ENCODE measurements at places on chromosomes 3 and 15.

DNA sequence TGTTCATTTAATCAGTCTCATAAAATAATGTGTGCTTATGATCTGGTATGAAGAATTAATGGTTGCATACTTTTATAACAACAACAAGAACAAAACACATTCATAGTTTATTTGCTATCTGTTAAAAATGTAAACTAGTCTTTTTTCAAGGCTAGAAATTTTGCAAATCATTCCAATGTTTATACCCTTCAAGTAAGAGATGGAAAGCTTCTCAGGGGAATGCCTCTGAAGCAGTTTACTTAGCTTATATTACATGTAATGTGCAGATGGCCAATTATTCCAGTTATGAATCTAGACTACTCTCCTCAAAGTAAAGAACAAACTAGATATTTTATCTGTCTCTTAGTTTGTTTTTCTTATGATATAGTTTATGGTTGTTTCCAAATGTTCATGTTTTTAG lies 575.4 kb downstream of the NAALADL2 start:
- no peak for DNase-seq

DNA sequence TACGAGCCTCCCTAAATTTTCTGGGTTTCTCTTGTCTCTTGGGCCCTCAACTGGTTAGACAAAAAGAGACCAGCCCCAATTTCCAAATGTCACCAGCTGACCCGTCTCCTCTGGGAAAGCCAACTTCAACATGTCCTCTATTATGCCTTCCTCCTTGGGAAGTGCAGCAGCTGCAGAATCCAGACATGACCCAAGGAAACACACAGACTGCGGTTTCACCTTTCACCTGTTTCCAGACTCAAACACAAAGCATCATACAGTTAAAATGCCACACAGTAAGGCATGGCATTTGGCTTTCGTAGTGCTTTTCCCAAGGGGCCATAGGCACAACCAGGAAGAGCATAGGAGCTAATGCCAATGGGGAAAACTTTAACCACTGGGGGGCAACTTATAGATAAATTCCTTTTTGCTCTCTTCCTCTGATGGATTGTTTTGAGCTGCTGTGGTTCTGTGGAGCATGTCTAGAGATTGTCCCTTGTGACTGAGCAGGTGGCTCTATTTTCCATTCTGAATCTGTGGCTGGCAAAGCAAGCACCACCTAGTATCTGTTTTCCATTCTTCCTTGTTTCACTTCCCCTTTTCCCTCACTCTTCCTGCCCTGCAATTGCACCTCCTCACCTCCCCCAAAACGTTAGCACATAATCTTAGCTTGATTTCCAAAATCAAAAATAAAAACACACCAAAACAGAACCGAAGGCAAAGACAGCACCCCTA lies 49.3 kb downstream of the HHLA2 start:
- DNase-seq = no peak

DNA sequence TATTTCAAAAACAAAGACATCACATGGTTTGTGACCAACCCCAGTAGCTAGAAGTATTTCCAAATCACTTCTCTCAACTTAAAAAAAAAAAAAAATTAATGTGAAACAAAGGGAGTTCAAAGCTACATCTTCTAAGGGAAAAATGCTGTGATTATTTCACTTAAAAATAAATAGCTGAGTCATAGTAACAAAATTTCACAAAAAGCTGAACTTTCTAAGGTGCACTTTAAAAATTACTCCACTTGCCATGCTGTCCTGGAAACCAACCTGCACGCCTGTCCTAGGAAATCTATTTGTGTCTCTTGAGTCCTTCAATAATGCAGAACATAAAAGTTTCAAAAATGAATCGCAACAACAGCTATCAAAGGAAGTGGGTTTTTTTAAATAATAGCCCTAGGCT lies 1.8 kb downstream of the ACAP2 start:
- no peak for DNase-seq

DNA sequence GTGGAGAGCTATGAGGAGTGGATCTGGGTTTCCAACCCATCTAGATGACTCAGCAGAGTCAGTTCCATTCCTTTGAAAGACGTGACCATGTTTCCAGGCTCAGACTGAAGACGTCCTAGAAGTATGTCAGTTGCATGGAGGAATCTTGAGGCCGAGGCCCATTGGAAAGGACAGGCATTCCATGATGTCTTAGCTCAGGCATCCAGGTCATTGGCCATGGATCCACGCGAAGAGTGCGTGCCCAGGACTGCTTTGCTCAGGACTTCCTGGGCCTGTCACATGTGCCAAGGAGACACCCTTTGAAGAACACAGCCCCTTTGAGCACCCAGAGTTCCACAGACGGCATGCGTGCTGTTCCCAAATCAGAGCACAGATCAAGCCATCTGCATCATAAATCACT lies 92.3 kb upstream of the ADAMTS17 start:
- no peak for DNase-seq

- no peak for DNase-seq
Measured at GRCh38 chr3:15367059-15367458, 34.7 kb upstream of the SH3BP5 start.

DNA sequence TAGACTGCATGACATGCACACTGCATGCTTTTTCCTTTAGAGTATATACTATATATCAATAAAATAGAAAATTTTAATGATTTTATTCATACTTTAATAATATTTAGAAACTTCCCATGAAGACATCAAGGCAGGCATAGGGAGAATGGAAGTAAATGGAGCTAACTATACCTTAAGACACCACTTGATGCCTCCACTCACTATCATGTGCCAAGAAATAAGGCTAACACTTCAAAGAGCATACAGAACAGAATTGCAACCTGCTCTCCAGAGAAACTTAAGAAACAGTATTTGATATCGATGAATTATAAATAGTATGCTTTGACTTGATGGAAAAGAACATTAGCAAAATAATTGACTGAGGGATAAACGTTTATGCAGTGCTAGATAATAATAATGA lies 192.6 kb upstream of the MBNL1 start:
- DNase-seq = no peak

DNA sequence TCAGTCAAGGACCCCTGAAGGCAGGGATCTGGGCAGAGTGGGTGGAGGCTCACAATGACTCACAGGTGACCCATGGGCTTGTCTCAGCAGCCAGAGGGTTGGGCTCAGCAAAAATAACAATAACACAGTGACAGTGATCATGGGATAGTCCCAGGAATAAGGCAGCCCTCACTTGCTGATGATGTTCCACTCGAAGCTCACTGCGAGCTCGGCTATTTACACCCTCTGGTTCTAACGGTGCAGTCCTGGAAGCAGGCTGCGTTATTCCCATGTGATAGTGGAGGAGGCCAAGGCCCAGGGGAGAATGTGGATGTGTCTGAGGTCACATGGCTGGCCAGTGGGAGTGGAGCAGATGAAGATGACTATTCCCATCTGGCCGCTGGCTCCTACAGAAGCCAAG lies 16.2 kb downstream of the CCDC33 start:
- no peak for DNase-seq

- no peak for DNase-seq
Measured at GRCh38 chr15:80673561-80674244, 21.4 kb upstream of the ABHD17C start.

- DNase-seq = no peak
Measured at GRCh38 chr15:50925281-50925680, 16.8 kb downstream of the AP4E1 start.

- DNase-seq = no peak
Measured at GRCh38 chr3:72169561-72170472, 384.9 kb upstream of the PROK2 start.

DNA sequence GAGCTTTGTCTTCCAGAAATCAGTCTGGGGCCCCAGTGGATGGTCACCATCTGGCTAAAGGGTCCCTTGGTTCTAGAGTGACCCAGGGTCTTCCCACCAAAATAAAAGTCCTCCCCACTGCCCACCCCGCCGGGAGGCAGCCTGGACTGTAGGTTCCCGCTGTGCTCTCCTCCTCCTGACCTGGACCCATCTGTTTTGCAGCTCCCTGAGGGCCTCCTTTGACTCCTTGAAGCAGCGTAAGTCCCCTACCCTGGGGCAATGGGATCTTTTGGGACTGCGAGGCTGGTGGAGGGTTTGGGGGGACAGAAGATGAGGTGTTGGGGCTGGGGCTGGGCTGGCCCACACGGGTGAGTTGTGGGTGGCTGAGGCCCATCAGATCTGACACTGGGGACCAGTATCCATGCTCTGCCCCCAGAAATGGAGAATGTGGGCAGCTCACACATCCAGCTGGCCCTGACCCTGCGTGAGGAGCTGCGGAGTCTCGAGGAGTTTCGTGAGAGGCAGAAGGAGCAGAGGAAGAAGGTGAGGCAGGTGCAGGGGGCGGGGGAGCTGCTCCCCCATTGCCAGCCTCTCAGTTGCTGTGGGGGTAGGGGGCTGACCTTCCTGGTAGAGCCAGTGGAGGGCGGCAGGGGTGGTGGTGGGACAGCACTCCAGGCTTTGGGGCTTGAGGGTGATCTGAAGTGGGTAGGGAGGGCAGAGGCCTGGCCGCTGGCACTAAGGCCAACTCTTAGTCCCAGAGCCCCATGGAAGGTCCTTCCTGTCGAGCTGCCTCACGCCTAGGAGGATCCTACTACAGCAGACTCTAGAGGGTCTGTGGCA lies 30.4 kb downstream of the PSTPIP1 start:
- no peak for DNase-seq

- DNase-seq = no peak
Measured at GRCh38 chr15:27086805-27087204, 115.8 kb downstream of the GABRG3 start.

GRCh38 chr3:150132101-150132749 lies 161.5 kb upstream of the PFN2 start:
- no peak for DNase-seq

- no peak for DNase-seq
Measured at GRCh38 chr3:137108699-137109440, 151.1 kb downstream of the IL20RB start.

DNA sequence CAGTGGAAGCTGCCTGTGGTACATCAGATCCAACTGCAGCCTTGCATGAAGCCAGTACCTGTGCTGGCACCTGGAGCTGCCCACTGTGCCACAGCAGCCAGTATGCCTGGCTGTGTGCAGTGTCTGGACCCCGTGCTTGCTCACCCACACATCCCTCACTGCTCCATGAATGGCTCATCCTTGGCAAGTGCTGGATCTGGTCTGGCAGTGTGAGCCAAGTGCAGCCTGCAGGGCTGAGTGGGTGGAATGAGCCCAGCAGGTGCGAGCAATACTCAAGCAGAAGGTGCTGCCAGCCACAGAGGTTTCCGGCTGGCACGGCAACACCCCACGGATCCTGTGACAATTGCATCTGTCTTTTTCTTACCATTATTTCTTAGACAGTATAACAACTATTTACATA lies 488.2 kb upstream of the ROBO2 start:
- no peak for DNase-seq

DNA sequence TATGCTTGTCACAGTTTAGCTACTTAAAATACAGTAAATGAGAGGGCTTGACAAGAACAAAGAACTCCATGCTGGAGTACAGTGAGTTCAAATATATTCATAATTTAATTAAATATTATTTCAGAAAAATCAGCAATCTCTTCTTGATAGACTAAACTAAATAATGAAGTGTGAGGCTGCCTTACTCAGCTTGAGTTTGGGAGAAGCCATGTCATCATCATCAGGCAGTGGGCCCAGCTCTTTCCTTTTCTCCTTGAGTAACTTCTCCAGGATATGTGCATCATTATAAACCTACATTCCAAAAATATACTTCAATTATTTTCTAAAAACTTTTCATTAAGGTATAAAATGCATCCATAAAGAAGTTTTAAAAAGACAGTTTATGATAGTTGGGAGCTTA lies 70.5 kb downstream of the PBRM1 start:
- no peak for DNase-seq

DNA sequence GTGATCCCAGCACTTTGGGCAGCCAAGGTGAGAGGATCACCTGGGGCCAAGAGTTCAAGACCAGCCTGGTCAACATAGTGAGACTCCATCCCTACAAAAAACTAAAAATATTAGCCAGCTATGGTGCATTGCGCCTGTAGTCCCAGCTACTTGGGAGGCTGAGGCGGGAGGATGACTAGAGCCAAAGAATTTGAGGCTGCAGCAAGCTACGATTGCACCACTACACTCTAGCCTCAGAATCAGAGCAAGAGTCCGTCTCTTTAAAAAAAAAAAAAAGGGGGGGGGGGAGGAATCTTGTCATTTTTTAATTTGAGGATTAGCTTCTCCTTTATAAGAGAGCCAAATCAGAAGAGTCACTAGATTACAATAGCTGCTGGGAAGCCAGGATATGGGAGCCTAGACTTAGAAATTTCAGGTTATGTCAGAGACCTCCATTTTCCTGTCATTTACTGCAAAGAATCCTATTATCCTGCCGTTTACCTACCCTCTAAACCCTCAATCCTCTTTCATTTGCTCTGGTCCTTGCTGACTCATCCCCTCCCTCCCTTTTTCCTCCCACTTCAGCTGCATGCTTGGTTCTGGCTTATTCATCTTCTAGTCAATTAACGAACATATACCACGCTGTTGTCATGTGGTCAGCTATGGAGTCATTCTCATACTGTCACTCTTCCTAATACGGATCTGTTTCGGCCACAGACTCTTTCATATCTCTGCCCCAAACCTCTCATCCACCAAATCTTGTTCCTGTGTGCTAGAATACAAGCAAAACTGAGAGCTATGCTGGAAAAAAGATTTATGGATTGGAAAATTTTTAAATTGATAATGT lies 83.8 kb upstream of the PPIB start:
- DNase-seq = no peak

GRCh38 chr3:143416229-143416628 lies 296.7 kb downstream of the CHST2 start:
- DNase-seq = no peak

GRCh38 chr15:54518156-54518882 lies 540.1 kb downstream of the UNC13C start:
- DNase-seq = no peak

DNA sequence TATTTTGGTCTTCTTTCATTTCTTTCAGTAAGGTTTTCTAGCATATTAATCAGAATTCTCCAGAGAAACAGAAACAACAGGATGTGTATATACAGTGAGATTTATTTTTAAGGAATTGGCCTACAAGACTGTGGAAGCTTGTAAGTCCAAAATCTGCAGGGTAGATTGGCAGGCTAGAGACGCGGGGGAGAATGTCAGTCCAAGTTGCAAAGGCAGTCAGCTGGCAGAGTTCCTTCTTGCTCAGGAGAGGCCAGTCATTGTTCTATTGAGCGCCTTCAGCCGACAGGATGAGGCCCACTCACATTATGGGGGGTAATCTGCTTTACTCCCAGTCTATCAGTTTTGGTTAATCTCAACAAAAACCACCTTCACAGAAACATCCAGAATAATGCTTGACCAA lies 133.4 kb upstream of the UBE3A start:
- no peak for DNase-seq

GRCh38 chr3:111677007-111677392 lies 81.9 kb upstream of the ZBED2 start:
- no peak for DNase-seq

All from CD4-positive, alpha-beta T cell treated with Interleukin-6 at 100 ng/mL for 8 hours (primary cell).